ENCODE measurements at places on chromosomes 7 and 10. TPM values are rescaled to one million over a fixed set of nuclear protein-coding genes. Genes with fewer than 3 reads are reported as not detected.

DNA sequence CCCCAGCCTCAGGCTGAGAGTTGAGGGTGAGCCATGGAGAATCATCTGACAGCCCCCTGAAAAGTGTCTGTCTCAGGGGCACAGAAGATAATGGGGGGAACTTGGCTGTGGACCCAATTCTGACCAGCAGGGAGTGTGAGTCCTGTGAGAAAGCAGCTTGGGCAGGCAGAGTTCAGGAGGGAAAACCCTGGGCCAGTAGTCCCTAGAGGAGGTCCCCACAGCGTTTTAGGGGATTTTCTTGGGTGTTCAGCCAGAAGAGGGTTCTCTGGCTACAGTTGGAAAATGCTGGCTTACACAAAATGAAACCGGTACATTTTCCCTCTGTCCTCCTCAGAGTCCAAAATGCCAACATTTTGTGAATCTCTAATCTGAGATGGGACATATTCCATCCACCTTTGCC is 35.8 kb upstream of the TRIM8 start:
- no peak for DNase-seq
- no peak overlapping the region for H3K4me3 ChIP-seq
- H3K4me1 ChIP-seq: peaks cover 28% of the 10 kb centered on the region
- no peaks in the 10 kb centered on the region for H3K36me3 ChIP-seq
- H3K27ac ChIP-seq: no peak overlapping the region
- no peaks in the 10 kb centered on the region for H3K27me3 ChIP-seq

DNA sequence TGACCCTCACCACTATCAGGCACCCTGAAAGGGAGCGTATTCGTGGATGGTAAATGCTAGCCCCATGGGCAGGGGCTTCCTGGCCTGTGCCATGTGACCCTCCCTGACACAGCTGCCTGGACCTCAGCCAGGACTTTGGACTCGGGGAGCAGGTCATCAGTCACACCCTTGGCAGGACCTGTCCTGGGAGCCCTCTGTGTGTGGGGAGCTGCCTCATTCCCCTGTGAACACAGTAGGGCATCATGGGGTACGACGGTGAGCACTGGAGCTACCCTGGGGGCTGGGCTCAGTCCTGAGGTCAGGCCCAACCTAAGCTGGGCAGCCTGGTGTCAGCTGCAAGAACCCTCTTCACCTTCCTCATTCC is 129.3 kb upstream of the FAM20C start:
- H3K27ac ChIP-seq: no peak overlapping the region
- no peak overlapping the region for H3K4me3 ChIP-seq
- DNase-seq: no peak
- peaks cover 12% of the 10 kb centered on the region for H3K27me3 ChIP-seq
- no peaks in the 10 kb centered on the region for H3K36me3 ChIP-seq
- H3K4me1 ChIP-seq: peaks cover 4% of the 10 kb centered on the region

Gene TMEM140
- 0.48 TPM for polyA plus RNA-seq

GRCh38 chr10:116952729-116953128 is 52.3 kb downstream of the SHTN1 start:
- H3K4me3 ChIP-seq: no peak overlapping the region
- no peaks in the 10 kb centered on the region for H3K27me3 ChIP-seq
- no peak overlapping the region for H3K27ac ChIP-seq
- no peak for DNase-seq
- H3K36me3 ChIP-seq: peaks cover 8% of the 10 kb centered on the region
- H3K4me1 ChIP-seq: peaks cover 7% of the 10 kb centered on the region

DNA sequence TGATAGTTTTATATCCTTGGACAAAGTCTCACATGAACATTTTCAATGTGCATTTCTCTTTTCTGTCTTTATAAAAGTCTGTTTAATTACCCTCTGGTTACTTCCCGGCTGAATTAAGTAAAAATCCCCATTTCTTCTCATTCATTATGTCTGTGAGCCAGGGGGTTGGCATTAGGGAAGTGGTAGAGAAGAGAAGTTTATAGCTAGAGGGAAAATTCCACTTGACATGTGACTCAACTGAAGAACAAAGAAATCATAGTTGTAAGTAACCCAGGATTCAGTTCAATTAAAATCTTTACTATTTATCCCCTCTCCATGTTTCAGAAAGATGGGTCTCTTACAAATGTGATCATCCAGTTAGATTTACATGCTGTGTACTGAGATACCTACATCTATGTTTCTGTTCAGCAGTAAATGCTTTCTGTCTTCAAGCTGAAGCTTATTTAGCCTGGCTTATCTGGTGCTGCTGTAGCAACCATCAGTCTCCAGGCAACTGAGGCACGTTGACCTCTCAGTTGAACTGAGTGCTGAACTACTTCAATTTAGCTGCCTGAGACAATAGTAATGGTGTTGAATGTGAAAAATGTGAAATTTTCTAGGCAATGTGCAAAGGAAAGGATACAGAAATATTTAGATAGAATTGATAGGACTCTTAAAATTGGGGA is 181.6 kb downstream of the MLLT10 start:
- H3K4me3 ChIP-seq: no peak overlapping the region
- no peaks in the 10 kb centered on the region for H3K27me3 ChIP-seq
- DNase-seq: no peak
- H3K4me1 ChIP-seq: peaks cover 16% of the 10 kb centered on the region
- H3K36me3 ChIP-seq: peaks cover 8% of the 10 kb centered on the region

- no peaks in the 10 kb centered on the region for H3K36me3 ChIP-seq
- peak overlapping the region; percentile 80 for H3K27ac ChIP-seq
- H3K27me3 ChIP-seq: peaks cover 31% of the 10 kb centered on the region
- H3K4me3 ChIP-seq: peak overlapping the region; percentile 81
- H3K4me1 ChIP-seq: peaks cover 26% of the 10 kb centered on the region
- DNase-seq: no peak
Measured at GRCh38 chr7:79452032-79452494, 1.4 kb downstream of the MAGI2 start.

- peaks cover 17% of the 10 kb centered on the region for H3K27me3 ChIP-seq
- no peaks in the 10 kb centered on the region for H3K4me1 ChIP-seq
- H3K27ac ChIP-seq: no peak overlapping the region
- H3K36me3 ChIP-seq: no peaks in the 10 kb centered on the region
Measured at GRCh38 chr10:110151467-110151866, 55.9 kb upstream of the MXI1 start.

GRCh38 chr10:31677195-31678138 is 251.2 kb downstream of the ARHGAP12 start:
- no peaks in the 10 kb centered on the region for H3K27me3 ChIP-seq
- no peaks in the 10 kb centered on the region for H3K36me3 ChIP-seq
- H3K27ac ChIP-seq: no peak overlapping the region
- peaks cover 4% of the 10 kb centered on the region for H3K4me1 ChIP-seq

- peaks cover 8% of the 10 kb centered on the region for H3K4me1 ChIP-seq
- H3K27me3 ChIP-seq: no peaks in the 10 kb centered on the region
- H3K27ac ChIP-seq: no peak overlapping the region
- DNase-seq: no peak
- no peak overlapping the region for H3K4me3 ChIP-seq
Measured at GRCh38 chr10:28566458-28567015, 33.6 kb downstream of the WAC start.

Gene TNRC18
- polyA plus RNA-seq: 25.7 TPM

DNA sequence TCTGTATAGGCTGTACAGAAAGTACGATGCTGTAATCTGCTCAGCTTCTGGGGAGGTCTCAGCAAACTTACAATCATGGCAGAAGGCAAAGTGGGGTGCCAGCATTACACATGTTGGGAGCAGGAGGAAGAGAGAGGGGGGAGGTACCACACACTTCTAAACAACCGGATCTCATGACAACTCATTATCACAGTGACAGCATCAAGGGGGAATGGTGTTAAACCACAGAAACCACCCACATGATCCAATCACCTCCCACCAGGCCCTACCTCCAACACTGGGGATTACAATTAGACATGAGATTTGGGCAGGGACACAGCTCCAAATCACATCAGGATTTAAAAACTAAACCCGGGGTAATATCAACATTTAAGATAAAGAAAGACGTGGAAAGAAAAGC is 468.8 kb upstream of the AUTS2 start:
- H3K4me3 ChIP-seq: no peak overlapping the region
- no peaks in the 10 kb centered on the region for H3K27me3 ChIP-seq
- no peaks in the 10 kb centered on the region for H3K4me1 ChIP-seq
- H3K36me3 ChIP-seq: no peaks in the 10 kb centered on the region
- DNase-seq: no peak

DNA sequence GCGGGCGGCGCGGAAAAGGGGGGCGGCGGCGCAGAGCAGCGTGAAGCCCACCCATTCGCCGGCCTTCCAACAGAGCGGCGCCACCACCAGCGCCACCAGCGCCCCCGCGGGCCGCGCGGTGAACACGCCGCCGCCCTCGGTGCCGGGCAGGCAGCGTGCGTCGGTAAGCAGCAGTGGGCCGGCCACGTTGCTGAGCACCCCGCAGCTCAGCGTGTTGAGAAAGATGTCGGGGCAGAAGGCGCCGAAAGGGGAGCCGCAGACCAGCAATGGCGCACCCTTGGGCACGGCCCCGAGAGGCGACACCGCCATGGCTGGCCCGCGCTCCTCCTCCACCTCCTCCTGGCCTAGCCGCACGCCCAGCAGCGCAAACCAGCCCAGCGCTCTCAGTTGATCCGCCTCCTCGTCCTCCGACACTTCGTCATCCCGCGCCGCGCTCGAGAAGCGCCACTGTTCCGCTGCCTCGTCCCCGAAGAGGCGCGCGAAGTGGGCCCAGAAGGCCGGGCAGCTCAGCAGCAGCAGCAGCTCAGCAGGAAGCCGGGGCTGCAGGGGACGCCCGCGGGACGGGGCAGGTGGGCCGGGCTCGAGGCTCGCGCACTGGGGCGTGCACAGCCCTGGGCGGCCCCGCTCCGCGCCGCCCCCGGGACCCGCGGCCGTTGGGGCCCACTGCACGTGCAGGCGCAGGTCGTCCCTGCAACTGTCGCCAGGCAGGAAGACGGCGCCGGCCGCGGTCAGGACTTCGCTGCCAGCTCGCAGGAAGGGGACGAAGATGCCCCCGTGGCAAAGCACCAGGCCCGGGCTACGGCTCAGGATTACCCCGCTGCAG is 623 bp downstream of the TYSND1 start:
- H3K4me3 ChIP-seq: peak overlapping the region; percentile 69
- H3K4me1 ChIP-seq: peaks cover 18% of the 10 kb centered on the region
- H3K27ac ChIP-seq: peak overlapping the region; percentile 84
- DNase-seq: no peak
- H3K27me3 ChIP-seq: no peaks in the 10 kb centered on the region

- H3K4me3 ChIP-seq: no peak overlapping the region
- no peaks in the 10 kb centered on the region for H3K4me1 ChIP-seq
- H3K27me3 ChIP-seq: no peaks in the 10 kb centered on the region
- H3K27ac ChIP-seq: no peak overlapping the region
Measured at GRCh38 chr7:21357151-21358097, 70.5 kb upstream of the SP4 start.

GRCh38 chr7:155850766-155851678 is 38.8 kb upstream of the SHH start:
- no peak overlapping the region for H3K4me3 ChIP-seq
- no peak overlapping the region for H3K27ac ChIP-seq
- no peaks in the 10 kb centered on the region for H3K36me3 ChIP-seq
- H3K27me3 ChIP-seq: no peaks in the 10 kb centered on the region
- H3K4me1 ChIP-seq: no peaks in the 10 kb centered on the region

GRCh38 chr7:6020371-6021286 is 10.5 kb upstream of the ANKRD61 start:
- H3K27me3 ChIP-seq: no peaks in the 10 kb centered on the region
- no peak overlapping the region for H3K4me3 ChIP-seq
- peaks cover 55% of the 10 kb centered on the region for H3K36me3 ChIP-seq
- peaks cover 6% of the 10 kb centered on the region for H3K4me1 ChIP-seq

- H3K4me1 ChIP-seq: no peaks in the 10 kb centered on the region
- no peaks in the 10 kb centered on the region for H3K27me3 ChIP-seq
- no peak overlapping the region for H3K4me3 ChIP-seq
Measured at GRCh38 chr10:127968027-127968441, 61.1 kb downstream of the PTPRE start.

Gene ALOX5
- not detected for polyA plus RNA-seq

Gene PLPP4
- polyA plus RNA-seq: 0.76 TPM

DNA sequence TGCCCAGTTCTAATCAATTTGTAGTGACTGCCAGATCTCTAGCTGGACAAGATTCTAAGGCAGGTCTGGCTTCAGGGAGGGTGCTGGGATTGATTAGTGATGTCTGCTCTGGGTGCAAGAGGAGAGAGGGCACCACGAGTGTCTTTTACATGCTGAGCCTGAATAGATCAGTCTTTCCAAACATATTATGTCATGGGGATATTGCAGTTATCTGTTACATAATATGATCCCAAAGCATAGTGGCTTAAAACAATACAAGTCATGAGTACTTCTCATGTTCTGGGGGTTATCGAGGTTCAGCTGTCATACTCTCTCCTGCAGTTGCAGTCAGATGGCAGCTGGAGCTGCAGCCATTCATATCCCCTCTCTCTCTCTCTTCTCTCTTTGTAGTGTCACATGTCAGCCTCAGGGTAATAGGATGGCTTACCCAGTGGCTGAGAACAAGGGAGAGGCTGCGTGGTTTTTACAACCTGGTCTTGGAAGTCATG is 26.0 kb downstream of the SLC29A3 start:
- no peaks in the 10 kb centered on the region for H3K36me3 ChIP-seq
- no peak overlapping the region for H3K27ac ChIP-seq
- no peak overlapping the region for H3K4me3 ChIP-seq

- no peak overlapping the region for H3K4me3 ChIP-seq
- H3K27ac ChIP-seq: no peak overlapping the region
- H3K36me3 ChIP-seq: no peaks in the 10 kb centered on the region
- no peaks in the 10 kb centered on the region for H3K27me3 ChIP-seq
- DNase-seq: no peak
- no peaks in the 10 kb centered on the region for H3K4me1 ChIP-seq
Measured at GRCh38 chr7:142807855-142808460, 37.2 kb downstream of the PRSS2 start.

GRCh38 chr7:158468181-158468580 is 119.4 kb downstream of the PTPRN2 start:
- no peaks in the 10 kb centered on the region for H3K36me3 ChIP-seq
- H3K4me3 ChIP-seq: no peak overlapping the region
- no peaks in the 10 kb centered on the region for H3K27me3 ChIP-seq
- H3K27ac ChIP-seq: no peak overlapping the region
- no peak for DNase-seq
- no peaks in the 10 kb centered on the region for H3K4me1 ChIP-seq

GRCh38 chr7:1463676-1464223 is 4.5 kb upstream of the MICALL2 start:
- H3K4me3 ChIP-seq: no peak overlapping the region
- H3K27me3 ChIP-seq: no peaks in the 10 kb centered on the region
- no peaks in the 10 kb centered on the region for H3K36me3 ChIP-seq

- DNase-seq: no peak
- no peaks in the 10 kb centered on the region for H3K27me3 ChIP-seq
- no peak overlapping the region for H3K4me3 ChIP-seq
- no peak overlapping the region for H3K27ac ChIP-seq
Measured at GRCh38 chr7:129536323-129536722, 34.0 kb downstream of the SMKR1 start.

- no peak overlapping the region for H3K27ac ChIP-seq
- peaks cover 4% of the 10 kb centered on the region for H3K4me1 ChIP-seq
- DNase-seq: no peak
- H3K36me3 ChIP-seq: no peaks in the 10 kb centered on the region
- no peak overlapping the region for H3K4me3 ChIP-seq
Measured at GRCh38 chr7:18366394-18366793, 129.2 kb upstream of the HDAC9 start.

GRCh38 chr10:488933-489215 is 200.6 kb downstream of the DIP2C start:
- no peak overlapping the region for H3K27ac ChIP-seq
- peaks cover 14% of the 10 kb centered on the region for H3K4me1 ChIP-seq

All from keratinocyte (primary cell).